ENCODE measurements at places on chromosomes 7 and 10. TPM values are rescaled to one million over a fixed set of nuclear protein-coding genes. Genes with fewer than 3 reads are reported as not detected.

DNA sequence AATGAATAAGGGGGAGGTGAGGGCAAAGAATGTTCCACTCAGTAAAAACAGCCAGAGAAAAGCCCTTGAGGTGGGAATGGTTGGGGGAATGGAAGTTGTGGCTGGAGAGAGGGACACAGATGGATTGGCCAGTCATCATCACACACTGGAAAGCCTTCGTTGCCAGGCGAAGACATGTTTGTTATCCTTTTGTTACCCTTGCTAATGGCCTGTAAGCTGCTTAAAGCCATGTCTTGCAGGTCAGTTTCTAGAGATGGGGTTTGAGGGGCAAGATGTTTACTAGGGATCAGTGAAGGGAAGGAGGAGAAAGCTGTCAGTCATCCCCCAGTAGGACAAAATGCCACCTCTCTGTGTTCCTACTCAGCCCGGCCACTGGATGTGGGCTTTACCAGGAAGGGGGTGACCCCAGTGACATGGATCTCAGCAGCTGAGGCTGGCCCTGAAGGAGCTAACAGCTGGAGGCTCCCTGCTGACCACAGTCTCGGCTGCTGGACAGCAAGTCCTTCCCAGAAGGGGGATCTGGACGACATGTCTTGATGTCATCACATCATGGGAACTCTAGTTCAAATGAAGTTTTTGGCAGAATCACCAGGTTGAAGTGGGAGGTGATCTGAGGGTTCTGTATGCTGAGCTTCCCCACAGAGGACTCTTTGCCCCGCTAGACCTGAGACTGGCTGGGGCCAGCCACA lies 66.2 kb downstream of the TBXAS1 start:
- no peak for DNase-seq

GRCh38 chr7:105354383-105354782 lies 34.3 kb downstream of the SRPK2 start:
- no peak for DNase-seq

DNA sequence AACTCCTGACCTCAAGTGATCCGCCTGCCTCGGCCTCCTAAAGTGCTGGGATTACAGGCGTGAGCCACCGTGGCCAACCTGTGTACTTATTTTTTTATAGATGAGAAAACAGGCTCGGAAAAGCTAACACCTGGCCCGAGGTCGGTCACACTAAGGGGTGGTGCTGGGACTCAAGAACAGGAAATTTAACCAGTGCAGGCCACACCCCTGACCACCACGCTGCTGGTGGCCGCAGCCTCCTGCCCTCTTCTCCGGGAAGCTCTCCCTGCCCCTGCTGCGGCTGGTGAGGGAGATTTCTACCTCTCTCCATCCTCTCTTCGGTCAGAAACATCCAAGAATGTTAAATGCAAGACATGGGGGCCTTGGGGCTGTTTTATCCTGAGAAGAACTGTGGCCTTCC lies 63.2 kb downstream of the TNRC18 start:
- no peak for DNase-seq

Gene RNLS
- total RNA-seq, result 1.5 TPM

DNA sequence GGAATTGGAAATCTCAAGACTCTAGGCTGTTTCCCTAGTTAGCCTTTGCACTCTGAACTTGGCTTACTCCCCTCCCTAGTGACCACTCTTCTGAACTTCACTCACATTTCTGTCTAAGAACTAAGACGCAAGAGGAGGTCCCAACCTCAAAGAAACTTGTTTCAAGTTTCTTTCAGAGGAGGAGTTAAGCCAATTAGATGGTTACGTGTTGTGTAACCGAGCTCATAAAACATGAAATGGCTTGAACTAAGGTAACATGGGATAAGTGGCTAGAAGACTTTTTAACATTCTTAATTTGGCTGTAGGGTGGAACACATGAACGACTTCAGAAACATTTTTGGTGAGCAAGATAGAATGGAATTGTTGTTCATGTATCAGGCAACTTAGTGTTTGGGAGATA lies 39.5 kb upstream of the SEC61G start:
- DNase-seq, result no peak

GRCh38 chr7:50651271-50651989 lies 86.2 kb upstream of the DDC start:
- DNase-seq, result no peak

Gene KMT2E
- total RNA-seq, result 36.3 TPM

Gene CCAR1
- total RNA-seq, result 66.8 TPM

GRCh38 chr7:92731335-92732063 lies 104.9 kb downstream of the CDK6 start:
- no peak for DNase-seq

Gene HOXA4
- total RNA-seq, result 6.8 TPM

- DNase-seq, result no peak
Observed at GRCh38 chr7:143456992-143457793, 13.9 kb downstream of the TAS2R60 start.

- no peak for DNase-seq
Observed at GRCh38 chr7:21106296-21106732, 319.6 kb upstream of the SP8 start.

- DNase-seq, result no peak
Observed at GRCh38 chr7:111424768-111425167, 137.5 kb downstream of the IMMP2L start.

- no peak for DNase-seq
Observed at GRCh38 chr10:121544301-121544869, 53.9 kb downstream of the FGFR2 start.

Gene DOCK1
- total RNA-seq, result 90.4 TPM

DNA sequence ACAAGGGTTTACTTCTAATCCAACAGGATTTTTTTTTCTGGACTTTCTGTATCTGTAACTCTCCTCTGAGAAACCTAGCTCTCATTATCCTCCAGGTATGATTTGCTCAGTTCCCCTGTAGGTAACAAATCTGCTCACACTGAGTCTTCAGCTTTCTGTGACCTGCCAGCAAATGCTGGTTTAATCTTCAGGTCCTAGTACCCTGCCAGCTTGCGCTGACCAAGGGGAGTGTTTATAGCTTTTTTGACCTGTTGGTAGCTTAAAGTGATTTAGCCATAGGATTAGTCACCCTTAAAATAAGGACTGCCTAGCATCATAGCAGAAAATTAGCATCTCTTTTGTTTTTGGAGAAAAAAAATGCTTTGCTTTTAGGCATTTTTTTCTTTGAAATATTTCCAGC lies 22.4 kb downstream of the SND1 start:
- no peak for DNase-seq

GRCh38 chr7:17123020-17123419 lies 175.4 kb upstream of the AHR start:
- no peak for DNase-seq

Gene ZNF239
- total RNA-seq, result 2.3 TPM

DNA sequence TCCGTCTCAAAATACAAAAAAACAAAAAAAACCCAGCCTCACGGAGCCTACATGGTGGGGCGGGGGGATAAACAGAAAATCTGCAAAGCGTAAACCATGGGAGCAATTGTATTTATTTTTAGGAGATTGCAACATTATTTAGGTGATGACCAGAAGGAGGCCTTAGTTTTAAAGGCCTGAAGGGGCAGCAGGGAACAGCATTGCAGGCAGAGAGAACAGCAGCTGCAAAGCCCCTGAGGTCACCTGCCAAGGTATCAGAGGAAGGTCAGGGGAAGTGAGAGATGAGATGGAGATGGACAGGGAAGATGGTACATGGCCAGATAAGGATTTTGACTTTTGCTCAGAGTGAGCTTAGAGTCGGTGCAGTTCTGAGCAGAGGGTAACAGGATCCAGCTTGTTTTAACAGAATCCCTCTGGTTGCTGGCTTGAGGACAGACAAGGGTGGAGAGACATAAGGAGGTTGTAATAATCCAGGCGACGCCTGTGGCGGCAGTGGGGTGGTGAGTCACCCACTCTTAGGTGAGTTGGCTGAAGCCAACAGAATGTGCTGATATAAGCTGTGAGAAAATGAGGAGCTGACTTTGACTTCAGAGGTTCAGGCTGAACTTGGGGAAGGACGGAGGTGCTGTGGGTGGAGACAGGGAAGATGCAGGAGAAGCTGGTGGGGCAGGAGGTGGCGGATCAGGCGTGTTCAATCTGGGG lies 82.3 kb upstream of the GTF2I start:
- no peak for DNase-seq

Gene OR2A5
- not detected for total RNA-seq

Gene TAS2R41
- not detected for total RNA-seq

- no peak for DNase-seq
Observed at GRCh38 chr10:118504044-118504443, 91.4 kb downstream of the PRLHR start.

Gene CRHR2
- not detected for total RNA-seq

Gene SPDYE6
- total RNA-seq, result not detected

DNA sequence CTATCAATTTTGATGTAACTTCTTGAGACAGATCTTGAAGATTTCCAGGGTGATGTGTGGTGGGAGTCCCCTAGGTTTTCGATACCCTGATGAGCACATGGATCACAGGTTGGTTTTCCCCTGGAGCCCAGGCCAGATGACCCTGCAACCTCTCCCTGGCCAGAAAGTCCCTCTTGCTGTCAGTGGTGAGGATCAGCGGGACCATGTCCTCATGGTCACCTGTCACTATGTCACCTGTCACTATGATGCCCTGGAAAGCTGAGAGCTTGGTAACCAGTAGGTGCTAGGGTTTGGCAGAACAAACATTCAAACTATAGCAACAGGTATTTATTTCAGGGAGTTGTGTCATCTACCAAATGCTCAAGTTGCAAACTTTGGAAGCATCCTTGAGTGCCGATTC lies 197.9 kb downstream of the ARHGAP12 start:
- DNase-seq, result no peak

DNA sequence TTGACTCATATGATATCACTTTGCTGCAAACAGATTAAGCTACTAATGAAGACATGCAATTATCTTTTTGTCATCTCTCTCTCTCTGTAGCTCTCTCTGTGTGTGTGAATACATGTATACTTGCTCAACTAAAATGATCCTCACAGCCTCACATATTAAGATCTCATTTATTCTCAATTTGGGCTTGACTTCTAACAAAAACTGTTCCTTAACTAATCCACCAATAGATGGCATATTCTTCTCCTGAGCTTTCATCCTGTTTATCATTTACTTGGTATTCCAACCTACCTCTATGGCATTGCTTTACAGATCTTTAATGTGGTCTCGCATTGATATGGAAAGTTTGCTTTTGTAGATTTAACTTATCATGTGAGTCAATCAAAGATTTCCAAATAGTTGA lies 540.4 kb downstream of the CNTNAP2 start:
- DNase-seq, result no peak

- DNase-seq, result no peak
Observed at GRCh38 chr7:38374507-38374906, 101.1 kb upstream of the TARP start.

Gene AKR1B1
- total RNA-seq, result 68.5 TPM

Gene TMEM273
- 11.6 TPM for total RNA-seq

Gene ADRA2A
- 0.48 TPM for total RNA-seq

Gene LRGUK
- total RNA-seq, result 0.34 TPM

DNA sequence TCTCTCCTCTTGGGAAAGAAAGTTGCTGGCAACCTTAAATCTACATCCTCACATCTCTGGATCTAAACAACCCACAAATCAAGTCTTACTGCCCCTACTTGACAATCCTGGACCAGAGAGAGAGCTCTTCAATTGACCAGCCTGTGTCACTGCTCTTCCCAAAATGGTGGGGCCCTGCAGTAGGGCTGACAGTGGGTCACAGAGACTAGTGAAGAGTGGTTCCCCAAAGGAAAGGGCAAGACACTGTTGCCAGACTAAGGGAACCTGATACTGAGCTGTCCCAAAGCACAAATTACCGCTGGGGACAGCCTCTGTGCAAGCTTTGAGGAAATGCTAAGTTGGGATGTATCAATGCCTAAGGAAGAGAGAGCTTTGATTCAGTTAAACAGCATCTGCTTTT lies 4.5 kb upstream of the GPRIN2 start:
- DNase-seq, result no peak

DNA sequence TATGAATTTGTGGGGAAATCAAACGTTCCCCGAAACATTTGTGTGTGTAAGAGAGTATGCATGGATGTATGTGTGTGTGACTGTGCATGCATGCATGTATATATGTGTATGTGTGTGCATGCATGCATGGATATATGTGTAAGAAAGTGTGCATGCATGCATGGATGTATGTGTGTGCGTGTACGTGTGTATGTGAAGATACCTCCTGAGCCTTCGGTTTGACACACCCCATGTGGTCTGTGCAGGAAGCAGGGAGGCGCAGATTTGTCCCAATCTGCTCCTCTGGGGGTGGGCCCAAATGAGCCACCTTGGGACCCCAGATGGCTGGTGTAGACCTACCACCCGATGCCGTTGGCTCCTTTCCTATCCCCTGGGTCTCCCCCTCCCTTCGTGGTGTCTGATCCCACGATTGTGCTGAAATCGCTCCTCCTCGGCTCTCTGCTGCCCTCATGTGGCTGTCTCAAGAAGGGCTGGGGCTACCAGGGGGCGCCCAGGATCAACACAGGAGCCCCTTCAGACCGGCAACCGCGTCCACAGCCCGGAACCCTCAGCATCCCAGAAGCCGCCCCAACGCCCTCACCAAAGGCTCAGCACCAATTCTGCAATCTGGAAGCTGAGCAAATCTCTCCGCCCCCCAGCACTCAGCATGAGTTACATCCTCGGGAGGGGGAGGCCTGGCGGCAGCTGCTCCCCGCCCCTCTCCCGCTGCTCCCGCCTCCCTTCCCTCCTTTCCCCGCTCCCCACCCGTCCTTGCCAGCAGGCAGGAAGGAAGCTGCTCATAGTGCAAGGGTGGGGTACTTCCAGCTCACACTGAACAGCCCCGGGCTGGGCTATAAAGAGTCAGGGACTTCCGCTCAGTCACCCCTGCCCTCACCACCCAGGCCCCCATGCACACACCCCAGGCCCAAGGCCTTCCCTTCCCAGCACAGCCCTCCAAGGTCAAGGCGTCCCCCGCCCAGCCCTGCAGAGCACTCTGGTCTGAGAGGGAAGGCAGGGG lies 2.3 kb upstream of the NOS3 start:
- DNase-seq, result no peak
